ENCODE measurements at places on chromosomes 5 and 9.

DNA sequence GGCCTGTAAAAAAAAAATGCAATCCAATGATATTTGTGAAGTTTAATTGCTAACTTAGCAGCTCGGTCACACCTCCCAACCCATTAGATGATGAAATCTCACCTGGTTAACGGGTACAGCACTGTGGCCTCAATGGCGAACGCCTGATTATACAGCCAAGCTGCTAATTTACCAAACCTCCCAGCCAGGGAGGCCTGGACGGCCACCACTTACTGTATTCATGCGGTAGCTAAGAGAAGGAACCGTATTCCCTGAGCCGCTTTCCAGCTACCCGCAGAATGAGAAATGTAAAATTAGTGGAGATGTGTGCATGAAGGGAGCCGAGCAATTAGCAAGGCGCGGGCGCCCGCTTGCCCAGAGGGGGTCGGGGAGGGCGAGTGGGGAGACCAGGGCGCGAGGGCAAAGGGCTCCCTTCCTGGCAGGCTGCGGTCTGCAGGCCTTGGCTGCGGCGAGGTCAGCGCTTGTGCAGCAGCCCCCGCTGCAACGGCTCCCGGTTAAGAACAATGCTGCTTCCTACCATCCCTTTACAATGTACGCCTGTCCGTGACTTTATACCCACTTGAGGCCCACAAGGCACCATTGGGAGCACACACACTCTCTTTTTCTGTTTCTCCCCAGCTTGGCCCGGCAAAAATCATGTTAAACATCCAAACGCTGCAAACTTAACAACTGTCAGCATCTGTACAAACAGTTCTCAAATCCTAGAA is 70.4 kb upstream of the TBCA start:
- no peak for DNase-seq

- no peak for DNase-seq
These were observed 26.9 kb upstream of the PLIN2 start for GRCh38 chr9:19154135-19154612.

- no peak for DNase-seq
These were observed 578.6 kb downstream of the ACTL7B start for GRCh38 chr9:108277216-108277615.

GRCh38 chr5:106121972-106122605 is 1548.6 kb downstream of the EFNA5 start:
- DNase-seq, result no peak

- DNase-seq, result no peak
These were observed 109.4 kb downstream of the MAT2B start for GRCh38 chr5:163614787-163615186.

- no peak for DNase-seq
These were observed 6.5 kb upstream of the C9 start for GRCh38 chr5:39370555-39371366.

DNA sequence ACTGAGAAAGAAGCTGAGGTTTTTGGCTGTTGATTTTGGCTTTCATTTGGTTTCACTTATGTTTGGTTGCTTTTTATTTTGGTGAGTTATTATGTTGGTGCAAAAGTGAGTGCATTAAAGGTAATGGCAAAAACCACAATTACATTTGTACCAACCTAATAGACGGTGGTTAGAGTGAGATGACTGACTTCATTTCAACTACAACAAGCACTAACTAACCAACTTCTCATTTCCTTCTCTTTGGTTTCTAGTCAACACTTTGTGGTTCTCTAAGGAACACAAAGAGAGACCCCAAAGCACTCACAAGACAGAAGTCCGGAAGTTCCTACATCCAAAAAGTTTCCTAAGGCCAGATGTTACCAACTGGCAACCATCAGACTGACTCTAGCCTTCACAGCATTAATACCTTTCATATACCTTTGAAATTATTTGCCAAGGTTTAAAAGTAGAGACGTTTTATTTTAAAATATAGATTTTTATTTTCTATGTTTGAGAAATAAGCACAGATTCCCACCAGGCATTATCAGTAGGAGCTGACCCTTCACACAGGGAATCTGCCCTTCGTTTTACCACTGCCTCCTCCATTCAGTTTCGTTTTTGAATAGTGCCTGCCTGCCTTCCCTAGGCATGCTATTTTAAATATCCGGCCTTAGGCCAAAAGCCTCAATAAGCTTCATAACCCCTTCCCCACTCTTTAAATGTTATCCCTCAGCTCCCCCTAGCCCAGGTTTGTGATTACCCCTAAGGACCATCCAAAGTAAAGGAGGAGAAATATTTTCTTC is 301.1 kb upstream of the PTGER4 start:
- DNase-seq, result no peak

GRCh38 chr5:80116000-80116399 is 80.9 kb downstream of the THBS4 start:
- no peak for DNase-seq

DNA sequence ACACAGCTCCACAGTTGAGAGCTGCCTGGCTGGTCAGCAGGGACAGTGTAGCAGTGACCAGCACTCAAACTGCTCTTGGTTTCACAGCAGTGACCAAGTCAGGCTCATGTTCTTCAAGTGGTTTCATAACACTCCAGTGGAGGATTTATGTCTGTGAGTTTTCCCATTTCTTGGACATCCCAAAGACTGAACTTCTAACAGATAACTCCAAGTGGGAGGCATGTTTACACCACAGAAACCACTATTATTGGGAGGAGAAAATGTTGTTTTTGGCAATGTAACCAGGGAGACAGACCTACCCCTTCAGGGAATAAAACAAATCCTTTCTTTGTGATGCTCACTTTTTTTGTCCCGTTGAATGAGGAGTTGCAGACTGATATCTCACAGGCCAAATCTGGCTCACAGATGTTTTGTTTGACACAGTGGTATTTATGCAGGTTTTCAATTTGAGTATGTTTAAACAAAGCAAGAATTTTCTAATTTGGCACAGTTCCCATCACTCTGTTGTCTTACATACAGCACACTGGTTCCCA is 141.5 kb downstream of the RMI1 start:
- DNase-seq, result no peak

- DNase-seq, result no peak
These were observed 23.4 kb downstream of the ZNF462 start for GRCh38 chr9:106886111-106887046.

- DNase-seq, result no peak
These were observed 93.8 kb downstream of the CSNK1G3 start for GRCh38 chr5:123605822-123606221.

DNA sequence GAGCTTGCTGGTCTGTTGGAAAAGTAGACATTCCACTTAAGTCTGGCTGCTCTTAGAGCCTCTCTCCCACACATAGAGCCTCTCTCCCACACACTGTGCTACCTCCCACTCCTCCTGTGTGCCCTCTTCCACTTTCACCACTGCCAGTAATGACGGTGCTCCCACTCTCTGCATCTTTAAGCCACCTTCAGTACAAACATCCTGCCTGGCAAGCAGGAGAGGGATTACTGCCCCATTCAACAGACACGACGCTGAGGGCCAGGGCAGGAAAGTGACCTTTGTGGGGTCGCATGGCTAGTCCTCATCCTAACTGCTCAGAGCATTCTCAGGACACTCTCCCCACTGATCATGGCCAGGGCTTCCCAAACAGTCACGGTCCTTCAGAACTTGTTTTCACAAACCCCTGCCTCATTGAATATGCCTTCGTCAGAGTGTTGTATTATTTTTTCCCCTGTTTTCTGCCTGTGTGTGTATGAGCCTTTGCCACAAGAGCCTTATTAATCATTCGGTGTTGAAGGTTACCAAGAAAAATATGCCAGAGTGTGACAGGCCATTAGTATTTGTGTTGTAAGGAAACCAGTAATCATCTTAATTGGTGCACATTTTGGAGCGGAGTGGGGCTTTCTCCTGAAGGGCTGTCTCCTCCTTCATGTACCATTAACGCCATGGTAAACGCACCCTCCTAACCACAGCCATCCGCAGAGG is 87.1 kb upstream of the SAP30L start:
- DNase-seq, result no peak

DNA sequence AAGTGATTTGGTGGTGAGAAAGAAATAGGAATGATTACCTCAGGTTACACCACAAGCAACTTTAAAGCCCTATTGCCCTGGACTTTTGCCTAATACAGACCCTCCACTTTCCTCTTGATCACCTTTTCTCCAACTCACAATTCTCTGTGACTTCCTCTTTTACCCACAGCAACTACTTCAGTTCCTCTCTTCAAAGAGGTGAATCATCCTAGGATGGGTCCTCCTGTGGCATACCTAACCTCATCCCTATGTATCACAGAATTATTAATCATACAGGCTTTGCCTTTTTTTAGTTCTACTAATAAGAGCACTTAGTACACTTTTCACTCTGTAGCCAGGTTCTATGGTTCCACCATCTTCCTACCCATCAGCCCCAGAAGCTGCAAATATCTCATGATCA is 19.6 kb upstream of the INSL6 start:
- DNase-seq, result no peak

All from stimulated activated CD4-positive, alpha-beta T cell treated with anti-CD3 and anti-CD28 coated beads, Interleukin-1b, Interleukin-23, amount 100 ng/mL, for 4 hours (primary cell).